Upper lobe of right lung (tissue), 1 donor: ENCODE measurements at places on chromosomes 4 and X. TPM values are rescaled to one million over a fixed set of nuclear protein-coding genes. Genes with fewer than 3 reads are reported as not detected.

The STOX2 gene
- total RNA-seq = 12.9 TPM

GRCh38 chrX:149124526-149125108 is 380.5 kb downstream of the IDS start:
- H3K36me3 ChIP-seq = no peaks in the 10 kb centered on the region
- H3K4me1 ChIP-seq = no peaks in the 10 kb centered on the region
- no peak overlapping the region for H3K27ac ChIP-seq
- no peaks in the 10 kb centered on the region for H3K27me3 ChIP-seq

DNA sequence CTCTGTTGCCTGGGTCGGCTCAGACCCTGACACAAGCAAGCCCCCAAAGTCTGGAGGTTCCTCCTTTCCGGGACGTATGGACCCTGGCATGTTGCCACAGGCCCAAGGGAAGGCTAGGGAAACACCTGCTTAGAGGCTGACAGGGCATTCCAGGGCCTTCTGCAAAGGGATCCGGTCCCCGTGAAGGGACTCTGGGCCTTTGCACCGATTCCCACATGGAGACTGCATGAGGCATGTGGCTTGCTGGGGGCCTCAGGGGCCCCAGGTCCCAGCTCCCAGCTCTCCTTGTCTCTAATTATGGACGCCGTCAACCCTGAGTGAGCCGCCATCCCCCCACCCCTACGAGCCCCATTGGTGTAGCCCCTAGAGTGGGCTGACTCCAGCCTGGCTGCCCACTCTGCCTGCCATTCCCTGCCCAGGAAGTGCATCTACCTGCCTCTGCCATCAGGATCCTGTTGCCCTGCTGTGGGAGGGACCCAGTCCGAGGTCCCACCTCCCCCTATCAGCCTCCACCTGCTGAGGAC is 4.2 kb upstream of the RGS12 start:
- H3K4me3 ChIP-seq = no peak overlapping the region
- H3K27ac ChIP-seq = no peak overlapping the region
- H3K4me1 ChIP-seq = peaks cover 22% of the 10 kb centered on the region
- H3K27me3 ChIP-seq = no peaks in the 10 kb centered on the region

The MAGED4B gene
- total RNA-seq = 6.1 TPM

The GLRB gene
- 6.5 TPM for total RNA-seq

GRCh38 chrX:50721764-50722521 is 92.1 kb downstream of the SHROOM4 start:
- no peak for DNase-seq
- no peak overlapping the region for H3K4me3 ChIP-seq
- H3K4me1 ChIP-seq = no peaks in the 10 kb centered on the region
- no peak overlapping the region for H3K27ac ChIP-seq
- no peaks in the 10 kb centered on the region for H3K27me3 ChIP-seq

- H3K27ac ChIP-seq = no peak overlapping the region
- H3K4me3 ChIP-seq = no peak overlapping the region
- H3K27me3 ChIP-seq = no peaks in the 10 kb centered on the region
- no peaks in the 10 kb centered on the region for H3K4me1 ChIP-seq
- no peaks in the 10 kb centered on the region for H3K36me3 ChIP-seq
These were observed 989.7 kb downstream of the CCSER1 start for GRCh38 chr4:91116861-91117260.

- H3K27me3 ChIP-seq = no peaks in the 10 kb centered on the region
- H3K4me1 ChIP-seq = no peaks in the 10 kb centered on the region
- H3K27ac ChIP-seq = no peak overlapping the region
- no peak for DNase-seq
- no peaks in the 10 kb centered on the region for H3K36me3 ChIP-seq
- H3K4me3 ChIP-seq = no peak overlapping the region
These were observed 33.4 kb downstream of the CYTL1 start for GRCh38 chr4:4985844-4986243.

The GPRASP1 gene
- total RNA-seq = 5.5 TPM

DNA sequence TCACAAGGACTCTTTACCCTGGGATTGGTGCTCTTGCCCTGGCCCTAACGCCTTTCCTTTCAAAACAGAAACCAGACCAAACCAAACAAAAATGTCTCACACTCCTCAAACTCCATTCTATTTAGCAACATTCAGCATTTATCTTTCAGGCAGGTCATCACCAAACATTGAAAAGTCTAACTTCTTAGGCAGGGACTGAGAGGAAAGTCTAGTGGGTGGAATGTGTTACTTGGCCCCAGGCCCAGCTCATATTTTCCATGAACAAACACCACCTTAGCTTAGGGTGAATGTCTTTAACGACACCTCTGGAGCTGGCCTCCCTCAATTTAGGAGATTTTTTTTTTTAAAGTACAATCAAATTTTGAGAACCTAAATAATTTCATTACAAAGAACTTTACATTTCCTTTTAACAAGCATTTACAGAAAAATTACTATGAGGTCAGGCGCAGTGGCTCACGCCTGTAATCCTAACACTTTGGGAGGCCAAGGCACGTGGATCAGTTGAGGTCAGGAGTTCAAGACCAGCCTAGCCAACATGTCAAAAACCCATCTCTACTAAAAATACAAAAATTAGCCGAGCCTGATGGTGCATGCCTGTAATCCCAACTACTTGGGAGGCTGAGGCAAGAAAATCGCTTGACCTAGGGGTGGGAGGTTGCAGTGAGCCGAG is 10.2 kb upstream of the N4BP2 start:
- no peak for DNase-seq
- no peak overlapping the region for H3K27ac ChIP-seq
- no peaks in the 10 kb centered on the region for H3K27me3 ChIP-seq
- H3K4me3 ChIP-seq = no peak overlapping the region
- H3K36me3 ChIP-seq = no peaks in the 10 kb centered on the region

GRCh38 chr4:124644621-124645020 is 67.9 kb downstream of the ANKRD50 start:
- no peaks in the 10 kb centered on the region for H3K27me3 ChIP-seq
- no peaks in the 10 kb centered on the region for H3K36me3 ChIP-seq
- DNase-seq = no peak
- no peak overlapping the region for H3K4me3 ChIP-seq
- no peaks in the 10 kb centered on the region for H3K4me1 ChIP-seq

The CLDN22 gene
- total RNA-seq = not detected

DNA sequence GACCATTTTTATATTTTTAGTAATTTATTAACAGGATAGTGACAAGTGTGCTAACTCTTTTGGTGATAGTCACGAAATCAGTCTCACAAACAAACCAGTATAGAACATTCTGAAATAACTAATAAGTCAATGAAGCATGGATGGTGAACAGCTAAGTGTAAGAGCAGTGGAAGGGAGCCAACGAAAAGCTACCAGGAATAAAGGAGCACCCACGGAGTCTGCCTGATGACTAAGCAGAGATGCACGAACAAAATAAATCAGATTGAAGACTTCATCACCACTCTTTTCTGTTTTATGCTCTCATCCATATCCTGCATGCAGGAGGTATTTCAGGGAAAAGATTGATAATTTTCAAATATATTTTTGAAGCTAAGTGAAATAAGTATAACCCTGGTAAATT is 891.1 kb upstream of the HS3ST1 start:
- H3K36me3 ChIP-seq = no peaks in the 10 kb centered on the region
- DNase-seq = no peak
- no peaks in the 10 kb centered on the region for H3K27me3 ChIP-seq

- peak overlapping the region; percentile 65 for H3K27ac ChIP-seq
- peaks cover 23% of the 10 kb centered on the region for H3K4me1 ChIP-seq
- DNase-seq = no peak
- peaks cover 17% of the 10 kb centered on the region for H3K36me3 ChIP-seq
- no peaks in the 10 kb centered on the region for H3K27me3 ChIP-seq
These were observed 25.6 kb downstream of the FHDC1 start for GRCh38 chr4:152961773-152962115.

The SPANXC gene
- not detected for total RNA-seq

DNA sequence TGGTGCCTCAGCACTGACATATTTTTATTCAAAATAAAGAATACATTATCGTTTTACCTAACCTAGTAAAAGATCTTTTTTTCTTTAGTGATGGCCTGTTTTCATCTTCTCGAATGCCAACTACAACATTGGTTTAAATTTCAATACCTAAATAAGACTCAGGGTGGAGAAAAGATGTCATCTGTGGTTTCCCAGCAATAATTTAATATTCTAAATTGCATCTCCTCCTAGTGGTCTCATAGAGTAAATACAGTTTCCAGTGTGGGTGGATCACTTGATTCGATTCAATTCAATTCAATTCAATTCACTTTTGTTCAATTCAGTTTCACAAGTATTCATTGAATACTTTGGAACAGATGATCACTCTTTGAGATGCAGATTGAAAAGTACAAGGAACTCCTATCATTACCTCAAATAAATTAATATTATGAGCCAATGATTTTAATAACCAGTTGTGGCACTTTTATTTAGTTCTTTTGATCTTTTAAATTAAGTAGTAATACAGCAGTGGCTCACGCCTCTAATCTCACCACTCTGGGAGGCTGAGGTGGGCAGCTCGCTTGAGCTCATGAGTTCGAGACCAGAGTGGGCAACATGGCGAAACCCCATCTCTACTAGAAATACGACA is 427.2 kb downstream of the FAT4 start:
- no peak overlapping the region for H3K4me3 ChIP-seq
- no peak for DNase-seq
- no peaks in the 10 kb centered on the region for H3K36me3 ChIP-seq
- no peaks in the 10 kb centered on the region for H3K4me1 ChIP-seq

DNA sequence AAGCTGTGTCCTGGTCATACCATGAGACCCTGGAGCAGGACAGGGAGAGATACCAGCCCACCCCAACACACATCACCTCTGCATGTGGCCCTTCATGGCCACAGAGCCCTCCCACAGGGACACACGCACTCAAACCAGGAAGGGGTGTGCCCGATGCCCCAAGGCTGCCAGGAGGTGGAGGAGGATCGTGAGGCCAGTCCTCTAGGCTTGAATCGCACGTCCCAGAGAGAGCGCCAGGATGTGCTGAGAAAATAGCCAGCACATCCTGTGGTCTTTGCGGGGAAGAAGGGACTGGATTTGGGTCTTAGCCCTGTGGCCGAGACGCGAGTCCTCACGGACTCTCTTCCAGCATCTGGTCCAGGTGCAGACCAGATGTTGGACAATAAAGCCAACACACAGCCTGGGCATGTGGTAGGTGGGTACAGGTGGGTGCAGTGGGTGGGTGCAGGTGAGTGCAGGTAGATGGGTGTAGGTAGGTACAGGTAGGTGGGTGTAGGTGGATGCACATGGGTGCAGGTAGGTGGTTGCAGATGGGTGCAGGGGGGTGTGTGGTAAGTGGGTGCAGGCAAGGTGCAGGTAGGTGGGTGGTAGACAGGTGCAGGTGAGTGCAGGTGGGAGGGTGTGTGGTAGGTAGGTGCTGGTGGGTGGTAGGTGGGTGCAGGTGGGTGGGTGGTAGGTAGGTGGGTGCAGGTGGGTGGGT is 94.3 kb upstream of the AFAP1 start:
- H3K36me3 ChIP-seq = no peaks in the 10 kb centered on the region
- H3K4me3 ChIP-seq = no peak overlapping the region
- H3K4me1 ChIP-seq = no peaks in the 10 kb centered on the region
- H3K27ac ChIP-seq = no peak overlapping the region

The P2RY10 gene
- total RNA-seq = 1.8 TPM

DNA sequence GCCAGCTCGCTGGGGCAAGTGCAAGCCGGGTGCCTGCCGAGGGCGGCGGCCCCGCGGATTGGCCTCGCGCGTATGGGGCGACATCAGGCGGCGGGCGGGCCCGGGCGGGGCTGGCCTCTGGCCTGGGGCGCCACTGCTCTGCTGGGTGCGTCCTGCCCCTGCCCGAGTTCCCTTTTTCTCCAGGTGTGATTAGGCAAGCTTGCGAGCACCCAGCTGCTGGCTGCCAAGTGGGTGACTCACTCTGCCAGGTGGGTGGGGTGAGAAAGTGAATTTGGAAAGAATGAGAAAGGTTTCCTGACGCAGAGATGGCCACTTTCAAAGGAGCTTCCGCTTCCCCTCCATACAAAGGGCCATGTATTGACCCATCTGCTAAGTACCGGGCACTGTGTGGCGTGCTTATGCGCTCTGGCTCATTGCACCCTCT is 32.5 kb downstream of the FGFBP1 start:
- peak overlapping the region; percentile 58 for H3K27ac ChIP-seq
- H3K36me3 ChIP-seq = no peaks in the 10 kb centered on the region
- H3K27me3 ChIP-seq = peaks cover 13% of the 10 kb centered on the region

GRCh38 chr4:1187182-1187581 is 14.8 kb upstream of the SPON2 start:
- DNase-seq = no peak
- H3K4me3 ChIP-seq = no peak overlapping the region
- H3K36me3 ChIP-seq = no peaks in the 10 kb centered on the region
- H3K27ac ChIP-seq = no peak overlapping the region
- H3K4me1 ChIP-seq = peaks cover 16% of the 10 kb centered on the region

GRCh38 chrX:6257025-6257424 is 28.4 kb upstream of the NLGN4X start:
- no peak overlapping the region for H3K27ac ChIP-seq
- H3K4me1 ChIP-seq = no peaks in the 10 kb centered on the region

DNA sequence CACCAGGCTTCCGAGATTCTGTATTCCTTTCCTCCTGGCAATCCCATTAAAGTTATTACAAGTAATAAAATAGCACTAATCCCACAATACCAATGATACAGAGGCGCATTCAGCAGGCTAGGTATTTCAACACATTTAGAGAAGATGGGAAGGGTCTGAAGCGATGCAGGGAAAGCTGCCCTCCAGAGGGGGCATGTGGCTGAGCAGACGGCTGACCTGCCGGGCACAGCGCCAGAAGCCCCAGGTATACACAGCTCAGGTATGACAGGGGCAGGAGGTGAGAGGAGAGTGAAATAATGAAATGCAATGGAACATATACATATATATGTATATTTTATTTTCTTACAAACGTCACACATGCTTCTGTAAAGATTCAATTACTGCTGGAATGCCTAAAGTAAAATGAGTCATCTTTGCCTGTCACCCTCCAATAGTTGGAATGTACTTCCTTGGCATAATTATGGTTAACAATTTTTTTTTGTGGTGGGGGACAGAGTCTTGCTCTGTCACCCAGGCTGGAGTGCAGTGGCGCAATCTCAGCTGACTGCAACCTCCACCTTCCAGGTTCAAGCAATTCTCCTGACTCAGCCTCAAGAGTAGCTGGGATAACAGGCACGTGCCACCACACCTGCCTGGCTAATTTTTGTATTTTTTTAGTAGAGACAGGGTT is 21.3 kb upstream of the CDKN2AIP start:
- no peak for DNase-seq
- no peaks in the 10 kb centered on the region for H3K36me3 ChIP-seq
- no peaks in the 10 kb centered on the region for H3K27me3 ChIP-seq
- H3K4me3 ChIP-seq = no peak overlapping the region

DNA sequence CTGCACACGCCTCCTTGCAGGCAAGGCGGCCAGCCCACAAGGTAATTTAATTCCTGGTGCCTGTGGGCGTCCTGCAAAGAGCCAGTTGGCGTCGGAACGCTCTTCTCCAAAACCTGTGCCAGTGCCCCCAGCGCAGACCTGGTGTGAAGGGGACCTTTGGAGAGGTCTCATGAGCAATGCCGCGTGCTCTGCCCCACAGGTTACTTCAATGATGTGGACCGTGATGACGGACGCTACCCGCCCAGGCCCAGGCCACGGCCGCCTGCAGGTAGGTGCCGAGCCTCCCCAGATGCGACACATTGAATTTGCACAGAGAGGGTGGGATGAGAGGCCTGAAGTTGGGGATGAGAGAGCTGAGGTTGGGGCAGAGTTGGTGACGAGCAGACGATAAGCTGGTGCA is 34.4 kb upstream of the GYG2 start:
- H3K27me3 ChIP-seq = no peaks in the 10 kb centered on the region
- no peak overlapping the region for H3K27ac ChIP-seq
- no peaks in the 10 kb centered on the region for H3K4me1 ChIP-seq
- DNase-seq = no peak

The ACE2 gene
- 3.4 TPM for total RNA-seq

GRCh38 chr4:71065991-71066510 is 72.6 kb downstream of the DCK start:
- H3K36me3 ChIP-seq = no peaks in the 10 kb centered on the region
- no peak for DNase-seq
- no peaks in the 10 kb centered on the region for H3K27me3 ChIP-seq
